Caki2 (cell line): ENCODE measurements at places on chromosomes 4 and X. TPM values are rescaled to one million over a fixed set of nuclear protein-coding genes. Genes with fewer than 3 reads are reported as not detected.

DNA sequence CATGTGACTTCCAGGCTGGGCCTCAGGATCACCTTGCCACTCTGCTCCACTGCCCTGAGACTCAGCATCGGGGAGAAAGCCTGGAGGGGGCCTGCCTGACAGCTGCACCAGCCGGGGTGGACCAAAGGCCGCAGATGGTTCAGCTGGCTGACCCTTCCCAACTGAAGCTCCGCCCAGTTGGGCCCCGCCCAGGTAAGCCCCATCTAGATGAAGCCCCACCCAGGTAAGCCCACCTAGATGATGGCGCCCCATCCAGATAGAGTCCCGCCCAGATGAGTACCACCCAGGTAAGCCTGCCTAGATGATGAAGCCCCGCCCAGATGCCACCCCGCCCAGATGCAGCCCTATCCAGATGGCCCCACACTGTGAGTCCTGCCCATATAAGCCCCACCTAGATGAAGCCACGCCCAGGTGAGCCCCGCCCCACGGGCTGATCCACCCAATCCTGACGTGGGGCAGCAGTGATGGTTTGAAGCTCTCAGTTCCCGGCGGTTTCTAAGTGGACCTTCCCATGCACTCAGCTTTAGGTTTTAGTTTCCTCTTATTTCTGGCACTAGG, 10.0 kb downstream of the ZFYVE28 start:
- DNase-seq, result peak; percentile 18

Gene LRP2BP
- 0.14 TPM in 1 of 2 replicates, not detected in the other for total RNA-seq

DNA sequence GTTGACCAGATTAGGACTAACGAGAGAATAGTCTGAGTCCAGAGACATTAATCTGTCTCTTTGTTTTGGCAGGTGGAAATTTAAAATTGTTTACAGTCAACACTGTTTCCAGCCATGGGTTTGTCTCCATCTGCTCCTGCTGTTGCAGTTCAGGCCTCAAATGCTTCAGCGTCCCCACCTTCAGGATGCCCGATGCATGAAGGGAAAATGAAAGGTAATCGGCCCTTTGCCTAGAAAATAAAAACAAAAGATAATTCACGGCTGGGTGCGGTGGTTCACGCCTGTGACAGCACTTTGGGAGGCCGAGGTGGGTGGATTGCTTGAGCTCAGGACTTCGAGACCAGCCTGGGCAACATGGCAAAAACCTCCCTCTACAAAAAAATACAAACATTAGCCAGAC, 815 bp downstream of the HCCS start:
- DNase-seq, result no peak

- no peak for DNase-seq
Observed at GRCh38 chr4:72777436-72777835, 208.4 kb upstream of the ADAMTS3 start.

- DNase-seq, result no peak
Observed at GRCh38 chr4:187972135-187972534, 23.4 kb upstream of the ZFP42 start.

Gene F8A1
- 5.0 TPM in 1 of 2 replicates, not detected in the other for total RNA-seq

DNA sequence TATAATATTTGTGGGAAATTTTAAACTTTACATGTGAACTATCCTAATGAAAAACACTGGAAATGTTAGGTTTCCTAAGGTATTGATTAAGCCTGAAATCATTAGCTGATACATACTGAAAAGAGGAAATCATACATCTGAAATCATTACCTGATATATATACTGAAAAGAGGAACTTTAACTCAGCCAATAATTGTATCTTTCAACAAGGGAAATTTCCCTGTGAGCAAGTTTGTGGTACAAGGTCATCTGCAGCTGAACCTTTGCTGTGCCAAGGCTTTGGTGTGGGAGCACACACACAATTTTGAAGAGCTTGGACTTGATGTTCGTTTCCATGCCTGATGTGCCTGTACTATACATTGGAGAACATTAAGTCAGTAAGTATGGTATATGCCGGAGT, 131.9 kb upstream of the USP9X start:
- no peak for DNase-seq

Gene PYURF
- total RNA-seq, result 131 and 178 TPM in 2 replicates

Gene MAGEA2
- not detected in 2 replicates for total RNA-seq

- no peak for DNase-seq
Observed at GRCh38 chr4:44221407-44221806, 227.2 kb downstream of the KCTD8 start.

Gene SLC9B1
- total RNA-seq, result not detected in 2 replicates

DNA sequence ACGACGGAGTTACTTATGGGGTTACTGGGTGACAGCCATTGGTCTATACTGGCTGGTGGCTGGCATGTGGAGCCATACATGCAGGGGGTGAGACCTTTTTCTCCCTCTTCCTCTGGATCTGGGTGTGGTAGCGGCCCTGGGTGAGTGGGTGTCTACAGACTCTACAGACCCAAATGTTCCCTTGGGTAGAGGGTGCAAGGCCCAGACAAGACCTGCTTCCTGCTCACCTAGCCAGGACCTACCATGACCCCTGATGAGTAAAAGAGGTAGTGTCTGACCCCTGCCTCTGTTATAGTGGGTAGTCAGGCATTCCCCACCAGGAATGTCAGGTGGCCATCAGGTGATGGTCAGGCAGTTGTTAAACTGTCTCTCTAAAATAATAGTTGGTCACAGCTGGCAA, 66.8 kb downstream of the SLC2A9 start:
- DNase-seq, result no peak

Gene GAGE10
- not detected in 2 replicates for total RNA-seq

Gene STAG2
- 24.2 and 42.9 TPM in 2 replicates for total RNA-seq

DNA sequence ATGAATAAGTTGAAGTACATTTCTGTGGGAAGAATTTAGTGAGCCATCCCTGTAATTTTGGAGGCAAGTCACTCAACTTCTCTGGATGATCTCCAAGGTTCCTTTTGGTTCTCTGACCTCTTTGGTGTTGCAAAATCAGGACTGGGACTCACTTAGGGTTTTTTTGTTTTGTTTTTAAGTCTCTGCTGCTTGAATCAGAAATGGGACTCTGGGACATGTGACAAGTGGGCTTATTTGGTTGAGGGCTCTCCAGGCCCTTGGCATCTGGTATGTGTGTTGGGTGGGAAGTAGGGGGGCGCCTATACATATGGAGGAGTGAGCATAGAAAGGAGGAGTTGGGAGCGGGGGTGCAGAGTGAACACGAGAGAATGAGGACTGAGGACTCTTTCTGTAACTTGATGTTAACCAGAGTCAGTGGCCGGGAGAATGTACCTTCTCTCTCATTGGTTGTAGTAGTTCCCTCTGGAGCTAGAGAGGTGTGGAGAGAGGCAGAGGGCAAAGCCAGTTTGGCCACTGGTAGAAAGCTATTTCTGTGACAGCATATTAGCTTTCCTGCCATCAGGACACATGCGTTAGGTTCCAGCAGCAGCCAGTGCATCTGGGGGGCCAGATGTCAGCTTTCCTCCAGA, 1.9 kb downstream of the ARHGAP10 start:
- no peak for DNase-seq

DNA sequence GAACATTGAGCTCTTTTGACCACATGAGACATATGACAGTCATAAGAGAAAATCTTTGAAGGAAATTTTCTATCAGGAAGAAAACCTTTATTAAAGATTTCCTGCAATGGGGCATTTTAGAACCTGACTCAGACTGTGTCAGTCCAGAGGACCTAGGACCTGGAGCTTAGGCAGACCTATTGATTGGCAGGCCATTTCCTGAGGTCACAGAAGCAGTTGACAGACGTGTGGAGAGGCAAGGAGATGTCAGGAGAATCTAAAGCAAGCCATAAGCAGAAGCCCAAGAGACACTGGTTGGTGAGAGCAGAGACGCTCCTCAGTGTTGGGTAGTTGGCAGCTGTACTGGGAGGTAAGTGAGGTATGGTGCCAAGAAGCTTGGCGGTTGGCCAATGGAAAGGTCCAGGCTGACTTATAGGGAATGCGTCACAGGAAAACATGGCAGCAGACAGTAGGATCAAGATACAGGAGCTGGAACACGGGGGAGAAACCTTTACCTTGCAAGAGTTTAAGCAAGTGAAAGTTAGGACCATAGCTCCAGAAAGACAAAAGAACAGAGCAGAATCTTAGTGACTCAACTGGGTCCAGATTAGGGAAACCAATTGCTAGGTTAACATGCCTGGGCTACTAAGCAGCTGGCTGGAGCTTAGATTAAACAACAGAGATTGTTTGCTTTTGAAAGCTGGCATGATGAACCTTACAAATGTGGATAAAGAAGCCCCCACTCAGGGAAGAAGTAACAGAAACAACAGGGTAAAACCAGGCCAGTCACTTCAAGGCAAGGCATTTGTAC, 18.6 kb downstream of the PALLD start:
- no peak for DNase-seq

Gene TXK
- total RNA-seq, result 0.38 TPM in 1 of 2 replicates, not detected in the other

GRCh38 chrX:11944501-11944900, 186.5 kb downstream of the MSL3 start:
- DNase-seq, result no peak

- DNase-seq, result no peak
Observed at GRCh38 chrX:124634363-124634762, 288.0 kb downstream of the SH2D1A start.

Gene ENAM
- total RNA-seq, result not detected in 2 replicates

- DNase-seq, result no peak
Observed at GRCh38 chrX:108088511-108088910, 2.8 kb downstream of the PSMD10 start.

Gene TCEAL6
- not detected in 2 replicates for total RNA-seq

DNA sequence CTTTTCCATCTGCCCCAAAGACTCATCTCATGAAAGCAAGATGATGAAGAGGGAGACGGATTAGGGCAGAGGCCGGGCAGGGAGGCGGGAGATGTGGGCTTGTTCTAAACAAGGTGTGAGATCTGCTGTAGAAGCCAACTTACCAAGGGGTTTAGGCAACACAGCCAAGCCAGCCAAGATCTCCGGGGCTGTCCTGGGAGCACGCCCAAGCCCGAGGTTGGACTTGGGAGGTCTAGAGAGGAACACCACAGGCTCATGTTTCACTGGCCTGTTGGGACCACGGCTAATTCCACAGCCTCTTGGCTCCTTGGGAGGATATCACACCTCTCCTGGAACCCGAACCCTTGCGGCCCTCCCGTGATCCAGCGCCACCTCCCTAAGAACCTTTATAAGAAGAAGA, 171.4 kb downstream of the CRLF2 start:
- no peak for DNase-seq

DNA sequence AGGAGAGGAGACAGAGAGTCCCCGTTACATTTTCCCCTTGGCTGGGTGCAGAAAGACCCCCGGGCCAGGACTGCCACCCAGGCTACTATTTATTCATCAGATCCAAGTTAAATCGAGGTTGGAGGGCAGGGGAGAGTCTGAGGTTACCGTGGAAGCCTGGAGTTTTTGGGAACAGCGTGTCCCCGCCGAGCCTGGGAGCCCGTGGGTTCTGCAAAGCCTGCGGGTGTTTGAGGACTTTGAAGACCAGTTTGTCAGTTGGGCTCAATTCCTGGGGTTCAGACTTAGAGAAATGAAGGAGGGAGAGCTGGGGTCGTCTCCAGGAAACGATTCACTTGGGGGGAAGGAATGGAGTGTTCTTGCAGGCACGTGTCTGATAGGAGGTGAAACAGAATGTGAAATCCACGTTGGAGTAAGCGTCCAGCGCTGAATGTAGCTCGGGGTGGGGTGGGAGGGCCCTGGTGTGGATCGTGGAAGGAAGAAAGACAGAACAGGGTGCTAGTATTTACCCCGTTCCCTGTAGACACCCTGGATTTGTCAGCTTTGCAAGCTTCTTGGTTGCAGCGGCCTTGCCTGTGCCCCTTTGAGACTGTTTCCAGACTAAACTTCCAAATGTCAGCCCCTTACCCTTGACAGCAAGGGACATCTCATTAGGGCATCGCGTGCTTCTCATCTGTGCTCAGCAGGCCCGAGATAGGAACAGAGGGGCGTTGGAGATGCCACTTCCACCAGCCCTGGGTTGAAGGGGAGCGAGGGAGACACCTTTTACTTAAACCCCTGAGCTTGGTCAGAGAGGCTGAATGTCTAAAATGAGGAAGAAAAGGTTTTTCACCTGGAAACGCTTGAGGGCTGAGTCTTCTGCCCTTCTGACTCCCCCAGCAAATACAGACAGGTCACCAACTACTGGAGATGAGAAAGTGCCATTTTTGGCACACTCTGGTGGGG, 2.7 kb downstream of the SHOX start:
- DNase-seq, result no peak

- peak; percentile 85 for DNase-seq
Observed at GRCh38 chr4:57501720-57502119, 391.5 kb upstream of the IGFBP7 start.

GRCh38 chr4:8095956-8096689, 62.5 kb downstream of the ABLIM2 start:
- no peak for DNase-seq
